Activated CD4-positive, alpha-beta T cell treated with anti-CD3 and anti-CD28 coated beads for 1 hour (primary cell): ENCODE measurements at places on chromosomes 5 and 9.

- no peak for DNase-seq
These were observed 1.9 kb upstream of the LCN1 start for GRCh38 chr9:135519179-135519971.

DNA sequence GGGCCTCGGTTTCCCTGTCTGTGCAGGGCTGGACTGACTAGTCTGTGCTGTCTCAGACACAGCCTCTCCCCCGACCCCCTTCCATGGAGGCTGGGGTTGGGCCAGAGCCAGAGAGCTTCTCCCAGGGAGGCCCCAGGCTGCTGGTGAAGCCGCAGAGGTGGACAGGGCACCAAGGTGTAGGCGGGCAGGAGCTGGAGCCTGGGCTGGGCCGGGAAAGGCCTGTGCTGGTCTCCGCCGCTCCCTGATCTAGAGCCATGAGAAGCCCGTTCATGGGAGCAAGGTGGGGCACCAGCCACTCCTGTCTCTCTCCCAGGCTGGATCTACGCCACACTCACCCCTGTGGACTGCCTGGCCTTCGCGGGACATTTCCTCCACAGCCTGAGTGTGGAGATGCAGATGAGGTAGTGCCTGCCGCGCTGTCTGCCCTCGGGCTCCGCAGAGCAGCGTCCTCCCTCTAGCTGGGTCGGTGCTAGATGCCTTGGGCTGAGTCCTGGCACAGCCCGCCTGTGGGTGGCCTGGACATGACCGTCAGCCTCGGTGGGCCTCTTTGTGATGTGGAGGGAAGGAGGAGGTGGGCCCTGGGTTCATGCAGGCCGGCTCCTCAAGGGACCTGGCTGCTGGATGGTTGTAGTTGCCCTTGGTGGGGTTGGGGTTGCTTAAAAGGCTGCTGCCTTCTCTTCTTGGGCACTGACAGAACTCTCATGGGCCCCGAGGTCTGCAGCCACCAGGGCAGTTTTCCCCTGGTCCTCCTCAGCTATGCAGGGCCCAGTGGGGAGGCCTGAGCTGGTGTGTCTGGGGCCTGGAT is 79.4 kb downstream of the PHF2 start:
- no peak for DNase-seq

GRCh38 chr9:103037508-103038477 is 42.7 kb downstream of the CYLC2 start:
- DNase-seq: no peak

DNA sequence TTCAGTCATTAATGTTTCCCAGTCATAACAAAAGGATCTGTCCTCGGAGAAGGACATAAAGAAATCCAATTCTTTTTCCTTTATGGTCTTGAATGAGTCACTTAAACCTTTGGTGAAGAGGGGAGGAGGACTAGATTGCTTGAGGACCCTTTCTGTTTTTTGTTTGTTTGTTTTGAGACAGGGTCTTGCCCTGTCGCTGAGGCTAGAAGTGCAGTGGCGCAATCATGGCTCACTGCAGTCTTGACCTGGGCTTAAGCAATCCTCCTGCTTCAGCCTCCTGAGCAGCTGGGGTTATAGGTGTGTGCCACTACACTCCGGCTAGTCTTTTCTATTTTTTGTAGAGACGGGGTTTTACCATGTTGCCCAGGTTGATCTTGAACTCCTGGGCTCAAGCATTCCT is 12.3 kb downstream of the TIGD6 start:
- DNase-seq: no peak

- no peak for DNase-seq
These were observed 14.7 kb upstream of the TNC start for GRCh38 chr9:115132648-115133047.

GRCh38 chr5:127210042-127210441 is 80.6 kb upstream of the MEGF10 start:
- no peak for DNase-seq

DNA sequence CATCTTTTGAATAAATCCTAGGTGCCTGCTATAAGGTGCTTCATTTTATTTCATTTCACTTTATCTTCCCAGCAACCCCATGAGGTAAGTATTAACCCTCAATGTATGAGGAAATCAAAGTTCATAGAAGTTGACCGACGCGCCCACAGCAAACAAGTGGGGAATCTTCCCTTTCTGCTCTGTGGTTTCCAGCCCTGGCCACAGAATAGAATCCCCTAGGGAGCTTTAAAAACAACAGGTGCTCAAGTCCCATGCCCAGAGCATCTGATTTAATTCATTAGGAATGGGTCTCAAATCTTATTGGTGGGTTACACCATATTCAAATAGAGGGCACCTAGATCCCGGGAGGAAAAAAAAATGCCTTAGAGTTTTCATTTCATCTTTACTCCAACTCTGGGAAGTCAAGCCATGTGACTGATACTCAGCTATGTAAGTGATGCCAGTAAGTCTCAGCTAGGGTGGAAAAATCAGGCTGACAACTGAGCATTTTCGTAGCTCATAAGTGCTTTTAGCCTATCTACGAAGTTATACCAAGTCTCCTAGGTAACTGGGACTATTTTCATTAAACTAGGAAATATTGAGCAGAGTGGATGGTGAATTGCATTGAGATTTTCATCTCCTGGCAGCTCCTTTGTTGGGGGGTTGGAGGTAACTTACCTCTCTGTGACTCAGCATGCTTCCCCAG is 353.4 kb upstream of the SLC30A5 start:
- no peak for DNase-seq

GRCh38 chr5:421287-421880 is 21.6 kb upstream of the EXOC3 start:
- DNase-seq: no peak

- no peak for DNase-seq
These were observed 72.1 kb downstream of the BAAT start for GRCh38 chr9:101312661-101313060.

DNA sequence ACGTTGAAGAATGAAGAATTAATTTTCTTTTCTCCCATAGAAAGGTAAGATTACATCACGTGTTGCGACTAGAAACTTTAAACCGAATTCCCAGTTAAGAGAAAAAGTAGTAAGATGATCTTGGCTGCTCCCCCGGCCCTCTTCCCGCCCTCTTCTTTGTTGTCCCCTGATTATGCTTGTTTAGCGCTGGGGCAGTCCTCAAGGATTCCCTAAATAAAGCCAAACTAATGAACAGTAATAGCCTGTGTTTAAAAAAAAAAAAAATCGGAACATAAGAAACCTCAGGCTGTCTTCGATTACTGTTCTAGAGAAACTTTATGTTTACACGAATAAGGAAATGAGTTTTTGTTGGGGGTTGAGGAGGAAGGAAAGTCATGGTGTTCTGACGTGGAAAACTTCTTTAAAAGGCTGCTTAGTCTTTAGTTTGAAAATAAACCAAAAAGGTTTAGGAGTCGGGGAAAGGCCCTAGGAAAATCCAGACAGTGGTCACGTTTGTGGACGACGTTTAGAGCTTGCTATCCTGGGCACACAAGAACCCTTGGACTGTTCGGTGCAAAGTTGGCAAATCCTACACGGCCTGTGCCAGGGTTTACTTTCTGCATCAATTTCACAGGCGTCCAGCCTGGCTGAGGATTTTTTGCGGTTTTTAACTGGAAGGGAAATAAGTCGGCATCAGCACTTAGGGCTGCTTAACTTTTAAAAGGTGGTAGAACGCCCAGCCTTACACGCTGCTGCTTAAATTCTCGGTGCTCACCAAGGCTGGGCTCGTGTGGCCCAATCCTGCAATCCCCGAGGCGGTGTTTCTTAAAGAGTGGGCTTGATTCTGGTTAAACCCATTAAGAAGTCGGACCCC is 1.1 kb upstream of the MAT2B start:
- no peak for DNase-seq

GRCh38 chr5:348726-349125 is 27.2 kb downstream of the AHRR start:
- no peak for DNase-seq

GRCh38 chr5:61578858-61579503 is 246.9 kb downstream of the ZSWIM6 start:
- no peak for DNase-seq

DNA sequence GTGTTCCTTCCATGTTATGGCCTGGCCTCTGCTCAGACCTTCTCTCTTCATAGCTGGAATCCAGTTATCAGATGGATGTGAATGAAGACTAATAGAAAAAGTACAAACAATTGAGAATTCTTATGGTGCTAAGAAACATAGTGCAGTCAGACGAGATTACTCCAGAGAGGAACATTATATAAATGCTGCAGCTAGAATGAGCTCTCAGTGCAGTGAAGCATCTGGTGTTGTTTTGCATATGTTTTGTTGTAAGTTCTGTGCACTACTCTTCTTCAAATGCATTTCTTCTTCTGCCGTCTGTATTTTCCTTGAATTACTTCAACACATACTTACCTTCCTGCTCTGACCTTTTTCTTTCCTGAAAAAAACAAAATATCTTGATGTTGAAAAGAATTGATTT is 602.4 kb upstream of the CDH18 start:
- no peak for DNase-seq

- DNase-seq: no peak
These were observed 326.1 kb downstream of the PLK2 start for GRCh38 chr5:58133631-58134296.

GRCh38 chr9:5531101-5531882 is 21.0 kb downstream of the PDCD1LG2 start:
- no peak for DNase-seq

DNA sequence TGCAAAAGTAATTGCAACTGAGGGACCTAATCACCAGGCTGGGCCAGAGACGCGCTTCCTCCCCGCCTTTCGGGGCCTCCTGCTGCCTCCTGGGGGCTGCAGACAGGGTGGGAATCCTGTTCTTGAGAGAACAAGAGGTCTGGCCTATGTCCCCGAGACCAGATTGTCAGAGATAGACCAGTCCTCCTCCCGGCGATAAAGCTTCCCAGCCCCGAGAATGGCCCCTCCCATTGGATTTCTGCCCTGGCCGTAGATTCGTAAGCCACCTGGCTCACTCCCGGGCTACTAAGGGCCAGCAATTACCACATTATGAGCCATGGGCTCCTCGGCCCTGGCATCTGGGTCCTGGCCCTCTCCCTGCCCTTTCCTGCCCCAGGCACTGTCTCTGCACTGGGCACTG is 70.4 kb downstream of the HRH2 start:
- DNase-seq: no peak

- no peak for DNase-seq
These were observed 19.3 kb upstream of the TMEM161B start for GRCh38 chr5:88287846-88288527.

GRCh38 chr5:82806513-82806912 is 270.7 kb downstream of the TMEM167A start:
- DNase-seq: no peak

GRCh38 chr5:76341651-76342334 is 61.3 kb upstream of the IQGAP2 start:
- no peak for DNase-seq

DNA sequence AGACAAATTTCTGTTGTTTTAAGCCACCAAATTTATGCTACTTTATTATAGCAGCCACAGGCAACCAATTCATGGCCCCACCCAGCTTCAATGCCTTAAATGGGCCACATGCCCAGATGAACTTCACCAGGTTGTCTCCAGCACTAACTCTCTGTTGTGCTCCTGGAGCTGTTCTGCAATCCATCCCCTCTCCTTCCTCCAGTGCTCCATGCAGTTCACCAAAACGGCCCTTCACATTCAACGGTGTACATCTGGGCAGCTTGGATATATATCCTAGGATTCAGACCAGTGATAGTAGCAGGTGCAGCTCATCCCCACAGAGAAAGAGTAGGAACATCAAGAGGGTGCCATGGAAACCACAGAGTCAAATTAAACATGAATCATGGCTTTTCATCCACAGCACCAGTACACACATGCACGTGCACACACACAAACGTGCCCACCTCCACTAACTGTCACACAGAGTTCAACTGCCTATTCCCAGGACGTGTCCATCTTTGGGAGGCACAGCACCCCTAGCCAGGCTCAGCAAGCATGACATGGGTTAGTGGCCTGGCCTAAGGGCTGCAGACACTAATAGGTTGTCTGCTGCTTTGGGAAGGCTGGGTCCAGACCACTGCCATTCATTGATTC is 134.5 kb downstream of the MED10 start:
- no peak for DNase-seq

- DNase-seq: no peak
These were observed 32.2 kb downstream of the KCNV2 start for GRCh38 chr9:2749485-2749884.

DNA sequence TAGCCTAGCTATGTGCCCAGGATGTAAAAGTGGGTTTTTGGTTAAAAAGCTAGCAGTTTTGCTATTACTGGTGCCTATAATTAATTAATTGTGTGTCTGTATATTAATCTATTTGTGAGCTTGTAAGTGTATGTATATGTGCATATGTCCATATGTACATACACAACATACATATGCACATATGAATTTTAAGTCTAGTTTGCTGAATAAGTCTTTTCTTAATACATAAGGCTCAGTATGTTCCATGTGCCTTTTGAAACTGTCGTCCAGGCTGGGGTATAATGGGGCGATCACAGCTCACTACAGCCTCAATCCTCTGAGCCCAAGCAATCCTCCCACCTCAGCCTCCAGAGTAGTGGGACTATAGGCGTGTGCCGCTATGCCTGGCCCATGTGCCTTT is 10.1 kb downstream of the SH3GL2 start:
- DNase-seq: no peak

GRCh38 chr9:110021891-110022290 is 186.1 kb downstream of the C9orf152 start:
- no peak for DNase-seq

GRCh38 chr5:120919017-120919416 is 454.9 kb downstream of the PRR16 start:
- DNase-seq: no peak

- DNase-seq: no peak
These were observed 187.3 kb upstream of the NMUR2 start for GRCh38 chr5:152592416-152592815.

DNA sequence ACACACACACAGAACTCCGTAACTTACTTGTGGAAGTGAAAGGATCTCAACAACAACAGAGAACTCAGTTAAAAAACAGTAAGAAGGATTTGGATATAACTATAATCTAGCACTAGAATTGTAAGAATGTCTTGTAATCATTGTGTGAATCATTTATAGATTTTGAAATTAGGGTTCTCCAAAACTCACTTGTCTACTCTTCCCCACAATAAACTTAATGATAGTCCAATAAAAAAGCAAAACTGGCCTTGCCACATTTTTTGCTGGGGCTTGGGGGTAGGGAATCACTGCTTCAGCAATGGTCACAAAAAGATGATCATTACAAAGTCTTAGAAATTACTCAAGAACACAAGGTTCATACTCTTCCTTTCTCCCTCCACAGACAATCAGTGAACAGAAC is 8.8 kb downstream of the TBCA start:
- no peak for DNase-seq

DNA sequence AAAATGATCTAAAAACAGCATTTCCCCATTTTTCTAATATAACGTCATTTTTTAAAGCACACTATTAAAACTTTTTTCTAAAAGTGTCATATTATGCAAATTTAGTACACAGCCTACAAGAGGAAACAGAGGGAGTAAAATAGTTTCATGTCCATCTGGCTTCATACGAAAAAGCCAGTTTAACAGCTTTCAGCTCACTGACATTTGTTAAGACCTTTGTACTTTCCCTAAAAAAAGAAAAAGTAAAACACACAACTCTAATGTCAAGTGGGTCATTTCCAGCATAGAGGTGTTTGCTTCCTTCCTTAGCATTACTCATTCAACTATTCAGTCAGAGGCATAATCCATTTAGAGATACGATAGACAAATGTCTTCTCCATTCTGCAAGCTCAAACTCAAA is 49.4 kb downstream of the ABHD17B start:
- no peak for DNase-seq
